T-helper 9 cell (primary cell): ENCODE measurements at places on chromosomes 6 and 20.

- DNase-seq: no peak
These were observed 1.5 kb downstream of the EPM2A start for GRCh38 chr6:145733810-145734209.

DNA sequence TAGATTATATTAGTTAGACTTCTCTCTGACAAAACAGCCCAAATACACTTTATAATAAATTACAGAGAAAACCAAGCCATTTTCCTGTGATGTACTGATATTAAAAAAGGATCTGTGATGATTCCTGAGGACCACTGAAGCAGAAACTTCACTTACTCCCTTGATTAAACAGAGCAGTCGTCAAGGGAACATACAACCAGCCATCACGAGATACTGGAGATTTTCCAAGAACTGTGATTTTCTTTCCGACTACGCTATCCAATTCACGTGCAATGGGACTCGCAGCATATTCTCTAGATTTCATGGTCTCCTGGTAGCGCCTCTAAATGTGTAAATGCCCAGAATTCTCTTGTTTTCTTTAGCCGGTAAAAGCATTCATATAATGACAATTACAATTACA is 377.4 kb downstream of the PHF3 start:
- no peak for DNase-seq

DNA sequence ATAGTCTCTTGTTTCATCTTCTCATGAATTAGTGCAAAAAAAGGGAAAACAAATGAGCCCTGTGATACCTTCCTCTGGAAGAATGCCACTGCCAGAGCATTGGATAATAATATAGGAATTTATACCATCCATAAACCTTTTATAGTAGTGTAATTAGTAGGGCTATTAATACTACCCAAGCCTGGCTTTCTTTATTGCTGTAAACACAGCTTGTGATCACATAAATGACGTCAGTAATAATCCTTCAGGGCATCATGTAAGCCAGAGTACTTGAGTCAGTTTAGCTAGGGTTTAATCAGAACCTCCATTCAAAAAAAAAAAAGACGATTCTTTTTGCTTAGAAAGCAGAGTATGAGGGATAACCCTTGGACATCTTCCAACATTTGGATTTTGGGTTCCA is 264.8 kb downstream of the SLC35F1 start:
- DNase-seq: no peak

DNA sequence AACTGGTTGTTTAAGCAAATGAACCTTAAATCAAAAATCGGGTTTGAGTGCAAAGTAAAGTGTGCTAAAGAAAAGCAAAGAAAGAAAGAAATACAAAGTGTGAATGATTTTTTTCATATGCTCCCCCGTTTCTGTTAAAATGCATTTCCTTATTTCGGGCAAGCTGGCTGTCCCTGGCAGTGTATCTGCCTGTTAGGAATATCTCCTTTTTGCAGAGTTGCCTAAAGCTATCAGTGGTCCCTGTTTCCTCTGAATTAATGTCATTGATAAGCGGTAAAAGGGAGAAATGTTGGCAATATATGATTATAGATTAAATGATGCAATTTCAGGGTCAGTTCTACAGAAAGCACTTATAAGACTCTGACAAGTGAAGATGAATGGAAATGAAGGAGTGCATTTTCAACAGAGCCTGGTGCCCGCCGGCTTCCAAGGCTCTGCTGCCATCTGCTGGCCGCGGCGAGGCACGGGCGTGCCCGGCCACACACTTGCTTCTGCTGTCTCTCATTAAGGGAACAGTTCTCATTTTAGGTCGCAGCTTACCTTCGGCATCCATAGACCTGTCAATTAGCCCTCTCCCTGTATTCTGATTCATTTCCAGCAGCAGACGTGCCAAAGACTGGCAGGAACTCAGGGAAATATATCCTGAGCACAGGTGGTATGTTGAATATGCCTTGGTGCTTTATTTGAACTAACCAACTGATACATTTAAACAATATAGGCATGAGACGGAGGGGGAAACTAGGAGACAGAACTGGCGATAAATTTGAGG is 381.9 kb downstream of the C6orf118 start:
- DNase-seq: peak; percentile 43

- DNase-seq: no peak
These were observed 370.3 kb downstream of the CD109 start for GRCh38 chr6:74066168-74066871.

DNA sequence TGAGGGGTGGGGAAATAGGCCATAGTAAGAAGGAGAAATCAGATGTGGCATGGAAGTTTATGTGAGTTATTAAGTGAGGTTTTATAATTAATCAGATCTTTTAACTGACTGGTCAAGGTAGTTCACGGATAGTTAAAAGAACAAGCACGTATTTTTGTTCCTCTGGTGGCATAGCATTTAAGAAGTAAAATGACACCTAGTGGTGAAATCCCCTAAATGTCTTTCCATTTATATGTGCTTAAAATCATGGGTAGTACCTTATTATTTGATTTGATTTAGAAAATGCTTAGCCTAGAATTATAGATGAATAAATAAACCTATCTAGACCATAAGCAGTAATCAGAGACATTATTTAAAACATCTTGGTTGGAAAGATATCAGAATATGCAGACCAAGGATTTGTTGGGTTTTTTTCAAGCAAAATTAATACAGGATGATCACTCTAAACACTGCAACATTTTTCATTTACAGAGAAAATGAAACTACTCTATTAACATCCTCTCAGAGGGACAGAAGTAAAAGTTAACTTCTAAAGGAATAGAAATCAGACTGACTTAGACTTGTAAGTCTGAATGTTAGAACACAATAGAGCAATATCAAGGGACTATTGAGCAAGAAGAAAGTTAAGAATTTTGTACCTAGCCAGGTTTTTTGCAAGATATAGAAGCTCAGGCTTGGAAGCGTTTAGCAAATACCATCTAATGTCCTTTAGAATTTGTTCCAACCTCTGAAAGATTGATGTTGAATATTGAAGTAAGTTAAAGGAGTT is 81.1 kb downstream of the STXBP5 start:
- DNase-seq: no peak

DNA sequence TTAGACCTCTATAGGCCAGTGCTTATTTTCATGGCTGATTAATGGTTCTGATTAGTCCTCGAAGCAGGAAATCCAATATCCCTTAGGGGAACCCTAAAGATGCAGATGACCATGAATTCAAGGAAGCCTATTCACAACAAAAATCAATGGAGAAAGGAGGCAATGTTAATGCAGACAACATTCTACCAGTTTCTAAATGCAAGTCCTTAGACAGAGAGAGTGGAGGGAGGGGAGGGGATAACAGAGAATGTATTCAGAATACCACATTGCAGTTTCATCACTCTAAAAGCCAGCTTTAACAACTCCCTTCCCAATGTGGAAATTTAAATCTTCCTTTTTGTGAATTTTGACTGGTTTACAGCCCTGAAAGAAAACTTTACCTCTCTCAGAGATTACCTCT is 87.1 kb upstream of the POU3F2 start:
- no peak for DNase-seq

DNA sequence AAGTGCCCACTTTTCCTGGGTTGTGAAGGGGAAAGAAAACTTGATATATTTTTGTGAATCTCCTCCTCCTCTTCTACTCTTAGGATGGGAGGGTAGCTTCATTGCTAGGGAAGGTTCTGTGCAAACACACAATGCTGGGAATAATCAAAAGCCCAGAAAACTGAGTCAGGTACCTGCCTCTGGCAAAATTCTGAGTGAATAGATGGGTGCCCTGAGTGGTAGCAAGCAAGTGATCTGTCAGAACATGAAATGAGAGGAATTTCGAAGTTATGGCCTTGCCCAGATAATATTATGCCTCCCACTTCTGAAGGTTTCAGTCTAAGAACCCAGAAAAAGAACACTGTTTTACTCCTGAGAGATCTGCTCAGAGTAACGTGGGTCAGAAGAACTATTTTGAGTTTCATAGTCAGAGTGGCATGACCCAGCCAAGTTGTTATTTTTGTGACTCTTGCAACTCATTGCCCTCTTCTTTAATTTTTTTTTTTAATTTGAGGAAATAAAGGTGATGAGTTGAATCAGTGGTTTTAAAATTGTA is 158.3 kb downstream of the BMP2 start:
- no peak for DNase-seq

GRCh38 chr6:153947808-153948447 is 91.1 kb upstream of the OPRM1 start:
- no peak for DNase-seq

- DNase-seq: no peak
These were observed 4.2 kb upstream of the PARD6B start for GRCh38 chr20:50726955-50727791.

DNA sequence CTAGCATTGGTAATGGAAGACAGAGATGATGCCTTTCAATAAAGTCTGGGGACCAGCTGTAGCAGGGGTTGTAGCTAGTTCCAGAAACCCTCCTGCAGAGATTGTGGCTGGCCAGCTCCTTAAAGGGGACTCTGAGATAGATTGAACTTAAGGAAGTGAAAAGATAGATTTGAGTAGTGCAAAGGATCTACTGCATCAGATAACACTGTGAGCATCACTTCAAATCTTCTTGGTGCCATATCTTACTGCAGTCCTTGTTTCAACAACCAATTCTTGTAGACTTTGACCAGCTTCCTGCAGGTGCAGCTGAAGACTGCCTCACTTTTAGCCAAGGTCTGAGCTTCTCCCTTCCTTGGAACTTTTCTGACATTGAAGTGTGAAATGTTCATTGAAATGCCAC is 14.8 kb upstream of the CEP162 start:
- no peak for DNase-seq

DNA sequence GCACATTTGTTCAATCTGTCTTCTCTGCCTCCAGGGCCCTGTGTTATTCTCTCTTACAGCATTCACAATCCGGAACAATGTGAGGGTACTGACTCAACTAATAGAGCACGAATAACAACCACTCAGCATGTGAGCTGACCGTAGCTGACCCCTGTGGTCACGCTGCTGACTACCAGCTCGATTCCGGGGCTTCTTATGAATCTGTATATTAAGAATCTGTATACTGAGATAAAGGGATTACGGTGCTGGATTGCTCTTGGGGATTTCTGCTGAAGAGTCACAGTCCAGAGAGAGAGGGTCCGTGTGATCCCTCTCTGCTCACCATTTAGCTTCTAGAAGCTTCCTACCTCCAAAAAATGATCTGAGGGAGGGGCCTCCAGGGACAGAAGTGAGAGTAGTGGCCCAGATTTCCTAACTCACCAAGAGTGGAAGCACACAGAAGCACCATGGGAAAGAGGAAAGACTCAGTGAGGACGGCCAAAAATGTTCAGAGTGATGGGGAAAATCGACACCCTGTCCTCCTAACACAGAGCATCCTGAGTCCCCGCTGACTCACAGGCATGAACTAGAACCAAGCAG is 156.2 kb downstream of the THBS2 start:
- no peak for DNase-seq

- no peak for DNase-seq
These were observed 27.6 kb downstream of the NCOA5 start for GRCh38 chr20:46062151-46062550.

DNA sequence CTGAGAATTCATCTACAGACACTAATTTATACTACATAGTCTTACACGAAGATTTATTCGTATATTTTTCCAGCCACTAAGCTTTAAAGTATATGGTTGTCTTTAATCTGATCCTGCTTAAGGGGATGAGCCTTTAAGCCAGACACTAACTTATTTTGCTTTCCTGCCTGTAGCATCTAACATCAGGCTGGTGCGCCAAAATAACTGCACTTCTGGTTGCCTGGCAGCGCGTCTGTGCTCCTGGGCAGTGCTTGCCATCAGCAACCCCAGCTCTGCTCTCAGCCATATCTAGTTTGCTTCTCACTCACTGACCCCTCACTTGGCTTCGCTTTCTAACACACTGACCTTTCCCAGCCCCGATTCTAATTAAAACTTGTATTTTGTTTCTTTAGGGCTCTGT is 21.8 kb downstream of the HMGCLL1 start:
- DNase-seq: no peak

GRCh38 chr6:14533446-14533845 is 415.9 kb downstream of the CD83 start:
- DNase-seq: no peak

GRCh38 chr6:12033770-12034169 is 21.7 kb downstream of the HIVEP1 start:
- DNase-seq: no peak

DNA sequence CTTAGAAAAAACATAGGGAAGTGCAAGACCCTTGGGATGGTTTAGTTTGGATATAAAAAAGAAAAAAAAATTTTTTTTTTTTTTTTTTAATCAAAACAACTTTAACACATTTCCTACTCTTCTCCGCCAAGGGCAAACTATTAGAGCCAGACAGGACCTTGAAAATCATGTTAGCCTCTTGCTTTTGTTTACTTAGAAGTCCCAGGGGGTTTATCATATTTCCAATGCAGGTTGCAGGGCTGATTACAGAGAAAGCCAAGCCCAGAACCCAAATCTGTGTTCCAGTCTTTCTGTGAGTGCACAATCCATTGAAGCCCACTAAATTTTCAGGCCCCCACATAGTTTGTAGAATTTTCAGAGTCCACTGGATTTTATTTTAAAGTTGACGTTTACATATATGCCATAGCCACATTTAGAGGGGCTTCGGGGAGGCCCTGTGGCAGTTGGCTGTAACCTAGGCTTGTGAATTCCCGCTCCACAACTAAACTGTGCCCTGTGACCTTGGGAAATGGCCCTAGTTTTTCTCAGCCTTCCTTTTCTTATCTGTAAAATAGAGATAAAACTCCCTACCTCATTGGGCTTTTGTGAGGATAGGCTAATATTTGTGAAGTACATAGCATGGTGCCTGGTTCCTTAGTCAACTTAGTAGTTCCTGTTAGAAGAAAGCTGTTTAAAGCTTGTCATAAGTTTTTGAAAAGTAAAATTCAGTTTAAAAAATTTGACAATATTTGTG is 55.7 kb downstream of the NCOA7 start:
- DNase-seq: no peak

DNA sequence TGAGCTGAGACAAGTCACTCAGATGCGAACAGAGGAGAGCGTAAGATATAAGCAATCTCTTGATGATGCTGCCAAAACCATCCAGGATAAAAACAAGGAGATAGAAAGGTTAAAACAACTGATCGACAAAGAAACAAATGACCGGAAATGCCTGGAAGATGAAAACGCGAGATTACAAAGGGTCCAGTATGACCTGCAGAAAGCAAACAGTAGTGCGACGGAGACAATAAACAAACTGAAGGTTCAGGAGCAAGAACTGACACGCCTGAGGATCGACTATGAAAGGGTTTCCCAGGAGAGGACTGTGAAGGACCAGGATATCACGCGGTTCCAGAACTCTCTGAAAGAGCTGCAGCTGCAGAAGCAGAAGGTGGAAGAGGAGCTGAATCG is 9.5 kb upstream of the SNRNP48 start:
- DNase-seq: no peak

- no peak for DNase-seq
These were observed 133.7 kb upstream of the FLRT3 start for GRCh38 chr20:14470977-14471661.
